ENCODE measurements at places on chromosomes 4 and X.

DNA sequence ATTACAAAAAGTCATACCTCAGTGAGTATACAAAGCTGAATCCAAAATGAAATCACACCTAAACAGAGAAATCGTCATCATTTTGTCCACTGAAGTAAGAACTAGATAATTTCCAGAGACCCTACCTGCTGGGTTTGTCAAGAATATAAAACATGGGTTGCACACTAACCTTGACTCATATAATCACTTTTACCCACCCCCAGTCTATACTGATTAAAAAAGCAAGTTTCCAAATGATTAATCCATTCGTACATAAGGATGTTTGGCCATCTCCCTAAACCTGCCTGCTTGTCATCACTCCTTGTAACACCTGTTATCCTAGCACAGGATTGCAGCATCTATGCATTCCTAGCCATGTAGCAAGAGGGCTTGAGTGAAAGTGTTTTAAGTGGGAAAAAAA, 4.7 kb downstream of the RAP2C start:
- no peak for DNase-seq

DNA sequence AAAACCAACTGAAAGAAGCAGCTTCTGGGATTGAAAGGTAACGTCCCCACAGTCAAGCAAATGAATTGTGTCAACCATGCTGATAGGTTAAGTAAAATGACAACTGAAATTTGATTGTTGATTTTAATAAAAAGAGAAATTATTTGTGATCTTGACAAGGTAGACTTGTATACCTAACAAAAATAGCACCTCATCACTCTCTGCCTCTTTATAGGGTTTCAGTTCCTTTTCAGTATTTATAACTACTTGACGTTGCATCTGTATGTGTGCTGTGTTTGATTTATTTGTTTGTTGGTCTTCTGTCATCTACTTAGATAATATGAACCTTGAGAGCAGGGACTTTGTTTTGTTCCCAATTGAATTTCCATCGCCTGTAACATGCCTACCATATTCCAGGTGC, 7.9 kb upstream of the PPP3CA start:
- no peak for DNase-seq

DNA sequence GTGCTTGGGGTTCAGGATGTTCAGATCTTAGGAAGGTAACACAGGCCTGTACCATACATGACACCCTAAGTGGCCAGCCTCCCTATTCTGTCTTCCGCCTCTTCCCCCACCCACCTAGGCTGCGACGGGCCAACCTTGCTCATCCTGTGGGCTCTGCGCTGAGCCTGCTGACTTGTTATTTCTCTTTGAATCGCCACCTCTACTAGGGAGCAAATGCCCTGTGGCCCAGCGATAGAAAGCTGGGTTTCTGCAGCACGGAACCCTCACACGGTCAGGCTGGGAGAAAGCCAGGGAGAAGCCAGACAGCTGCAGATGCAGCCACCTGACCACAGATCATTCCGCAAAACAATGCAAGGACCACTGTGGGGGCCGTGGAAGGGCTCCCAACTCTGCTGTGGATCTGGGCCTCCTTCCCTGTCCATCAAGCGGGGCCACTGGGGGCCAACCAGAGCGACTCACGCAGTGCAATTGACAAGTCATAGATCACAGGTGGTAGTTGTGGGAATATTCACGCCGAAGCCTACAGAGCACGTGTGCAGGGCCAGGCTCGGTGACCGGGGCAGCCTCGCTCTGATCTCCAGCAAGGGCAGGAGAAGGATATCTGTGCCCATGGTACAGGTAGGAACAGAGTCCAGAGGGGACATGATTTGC, 227.5 kb downstream of the AFAP1 start:
- DNase-seq = no peak

DNA sequence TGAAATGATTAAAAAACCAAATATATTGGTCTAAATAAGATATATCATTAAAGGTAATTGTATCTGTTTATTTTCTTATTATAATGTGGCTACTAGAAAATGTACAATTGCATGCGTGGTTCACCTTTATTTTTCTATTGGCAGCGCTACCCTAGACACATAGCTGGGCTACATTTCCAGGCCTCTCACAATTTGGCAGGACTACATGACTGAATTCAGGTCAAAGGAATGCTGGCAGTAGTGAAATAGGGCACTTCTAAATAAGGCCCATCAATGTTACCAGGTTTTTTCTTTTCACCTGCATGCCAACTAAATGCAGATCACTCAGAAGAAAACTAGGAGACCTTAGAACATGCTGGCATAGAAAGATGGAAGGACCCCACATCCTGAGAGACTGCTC, 1072.9 kb upstream of the SLIT2 start:
- DNase-seq = no peak
